ENCODE measurements at places on chromosomes 12 and 14. TPM values are rescaled to one million over a fixed set of nuclear protein-coding genes. Genes with fewer than 3 reads are reported as not detected.

GRCh38 chr12:46590991-46591703, 218.6 kb upstream of the SLC38A2 start:
- no peak for DNase-seq

GRCh38 chr14:54577494-54577893, 10.6 kb downstream of the SAMD4A start:
- no peak for DNase-seq

DNA sequence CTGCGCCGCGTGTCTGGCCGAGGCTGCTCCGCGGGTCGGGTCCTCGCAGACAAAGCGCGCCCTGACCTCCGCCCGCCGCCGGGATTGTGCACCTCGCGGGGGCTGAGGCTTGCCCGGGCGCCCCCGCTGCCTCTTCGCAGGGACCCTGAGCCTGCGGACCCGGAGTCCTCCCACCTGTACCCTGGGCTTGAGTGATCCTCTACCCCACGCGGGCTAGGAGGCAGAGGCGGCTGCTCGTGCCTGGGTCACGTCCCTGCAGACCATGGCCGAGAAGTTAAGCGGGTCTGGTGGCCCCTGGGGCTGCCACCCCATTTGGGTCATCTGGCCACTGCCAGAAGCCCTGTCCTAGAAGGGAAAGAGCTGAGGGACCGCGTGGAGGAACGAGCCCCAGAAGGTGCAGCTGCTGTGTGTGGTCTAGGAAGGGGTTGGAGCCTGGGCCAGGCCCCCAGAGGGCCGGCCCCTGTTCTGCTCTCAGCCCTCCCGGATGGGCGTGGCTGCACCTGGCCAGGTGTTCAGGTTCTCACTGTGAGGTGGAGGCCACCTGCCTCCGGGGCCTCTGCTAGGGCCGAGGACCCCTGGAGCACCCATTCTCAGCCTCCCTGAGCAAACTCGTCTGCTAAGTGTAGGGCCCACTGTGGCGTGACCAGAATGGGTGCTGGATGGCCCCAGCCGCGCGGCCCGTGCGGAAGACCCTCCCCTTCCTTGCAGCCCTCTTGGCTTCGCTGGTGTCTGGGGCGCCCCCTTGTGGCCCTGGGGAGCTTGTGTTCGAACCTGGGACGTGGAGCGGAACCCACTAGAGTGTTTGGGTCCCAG, 49.6 kb downstream of the LRCOL1 start:
- no peak for DNase-seq

DNA sequence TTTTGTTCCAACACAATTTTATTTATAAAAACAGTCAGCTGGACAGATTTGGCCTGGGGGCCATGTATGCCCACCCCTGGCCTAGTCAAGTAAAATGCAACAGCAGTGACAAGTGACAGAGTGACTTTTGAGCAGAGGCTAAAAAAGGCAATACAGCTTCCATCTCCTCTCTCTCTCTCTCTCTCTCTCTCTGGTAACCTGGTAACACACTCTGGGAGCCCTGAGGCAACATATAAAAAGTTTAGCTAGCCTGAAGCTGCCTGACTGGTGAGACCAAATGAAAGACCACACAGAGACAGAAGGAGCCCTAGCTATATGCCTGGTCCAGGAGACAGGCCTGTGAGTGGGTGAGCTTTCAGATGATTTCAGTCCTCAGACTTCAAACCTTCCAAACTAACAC, 105.4 kb downstream of the DENND5B start:
- DNase-seq, result no peak

GRCh38 chr12:29695026-29695425, 88.7 kb downstream of the TMTC1 start:
- no peak for DNase-seq

- DNase-seq, result no peak
These were observed 96.8 kb downstream of the LGR5 start for GRCh38 chr12:71536279-71536938.

- peak; percentile 32 for DNase-seq
These were observed 107.0 kb downstream of the PTCSC3 start for GRCh38 chr14:36069535-36069900.

- DNase-seq, result no peak
These were observed 12.9 kb downstream of the RIMBP2 start for GRCh38 chr12:130702966-130703732.

DNA sequence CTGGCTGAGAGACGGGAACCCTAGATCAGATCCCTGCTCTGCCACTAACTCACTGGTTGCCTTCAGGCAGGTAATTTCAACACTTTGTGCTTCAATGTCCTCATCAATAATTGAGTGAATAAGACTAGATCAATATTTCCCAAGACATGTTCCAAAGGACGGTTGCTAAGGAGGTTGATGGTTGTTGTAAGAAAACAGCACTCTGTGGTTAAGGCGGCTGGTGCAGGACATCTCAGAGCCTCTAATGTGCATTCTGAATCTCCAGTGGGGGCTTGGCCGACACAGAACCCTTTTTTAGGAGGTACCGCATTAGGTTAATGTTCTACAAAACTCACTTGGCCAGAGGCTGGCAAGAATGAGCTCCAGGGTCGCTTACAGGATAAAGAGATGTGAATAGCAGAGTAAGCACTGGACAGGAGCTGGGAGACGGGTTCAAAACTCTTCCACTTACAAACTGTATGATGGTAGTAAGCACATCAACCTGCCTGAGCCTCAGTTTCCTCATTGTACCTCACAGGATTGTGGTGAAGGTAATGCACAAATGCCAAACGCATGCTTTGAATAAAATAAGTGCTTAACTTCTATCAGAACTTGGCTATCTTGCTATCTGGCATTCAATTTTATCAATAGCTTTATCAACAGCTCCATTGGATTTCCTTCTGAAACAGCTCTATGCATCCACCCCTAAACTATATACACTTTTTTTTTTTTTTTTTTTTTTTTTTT, 136.9 kb upstream of the PARP11 start:
- DNase-seq, result no peak

Gene KIF26A
- total RNA-seq, result 3.3 TPM

Gene FIGNL2
- total RNA-seq, result 1.9 TPM
